Esophagus mucosa (tissue), 1 donor: ENCODE measurements at places on chromosomes 2 and 18. TPM values are rescaled to one million over a fixed set of nuclear protein-coding genes. Genes with fewer than 3 reads are reported as not detected.

The TTR gene
- 0.20 TPM for total RNA-seq

The SP5 gene
- total RNA-seq: 0.16 TPM

The POTEI gene
- not detected for total RNA-seq

- no peak for ATAC-seq
Measured at GRCh38 chr2:82823892-82824291, 1635.2 kb downstream of the SUCLG1 start.

The SH2D6 gene
- total RNA-seq: 0.12 TPM

The DAPL1 gene
- total RNA-seq: 179 TPM

DNA sequence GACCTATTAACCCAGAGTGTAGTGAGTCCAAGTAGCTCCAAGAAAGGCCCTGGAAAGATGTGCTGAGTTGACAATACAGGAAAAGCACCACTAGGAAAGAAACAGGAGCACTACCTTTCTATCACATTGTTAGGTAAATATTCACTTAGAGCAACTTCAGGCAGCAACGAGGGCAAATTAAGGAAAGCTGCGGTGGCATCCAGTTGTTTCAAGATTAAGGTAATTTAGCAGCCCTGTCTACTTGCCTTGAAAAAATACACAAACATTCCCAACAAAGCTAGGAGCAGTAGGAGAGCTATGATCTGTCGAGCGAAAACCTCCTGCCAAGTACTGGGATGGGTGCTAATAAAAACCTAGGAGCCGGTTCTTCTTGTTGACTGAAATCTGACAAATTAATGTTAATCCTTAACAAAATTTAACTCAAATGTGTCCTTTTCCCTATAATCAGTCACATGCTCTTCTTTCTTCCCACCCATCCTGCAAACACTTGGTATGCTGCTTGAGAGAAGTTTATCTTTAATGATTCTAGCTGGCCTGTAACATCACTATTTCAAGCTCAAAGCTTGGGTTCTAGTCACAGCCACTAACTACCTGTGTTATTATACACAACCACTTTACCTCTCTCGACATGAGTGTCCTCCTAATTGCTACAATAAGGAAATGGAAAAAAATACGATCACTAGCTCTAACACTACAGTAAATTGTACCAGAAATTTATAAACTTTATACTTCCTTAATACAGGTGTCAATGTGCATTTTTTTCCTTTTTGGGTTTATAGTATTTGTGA lies 2.0 kb downstream of the ACAA2 start:
- ATAC-seq: no peak

DNA sequence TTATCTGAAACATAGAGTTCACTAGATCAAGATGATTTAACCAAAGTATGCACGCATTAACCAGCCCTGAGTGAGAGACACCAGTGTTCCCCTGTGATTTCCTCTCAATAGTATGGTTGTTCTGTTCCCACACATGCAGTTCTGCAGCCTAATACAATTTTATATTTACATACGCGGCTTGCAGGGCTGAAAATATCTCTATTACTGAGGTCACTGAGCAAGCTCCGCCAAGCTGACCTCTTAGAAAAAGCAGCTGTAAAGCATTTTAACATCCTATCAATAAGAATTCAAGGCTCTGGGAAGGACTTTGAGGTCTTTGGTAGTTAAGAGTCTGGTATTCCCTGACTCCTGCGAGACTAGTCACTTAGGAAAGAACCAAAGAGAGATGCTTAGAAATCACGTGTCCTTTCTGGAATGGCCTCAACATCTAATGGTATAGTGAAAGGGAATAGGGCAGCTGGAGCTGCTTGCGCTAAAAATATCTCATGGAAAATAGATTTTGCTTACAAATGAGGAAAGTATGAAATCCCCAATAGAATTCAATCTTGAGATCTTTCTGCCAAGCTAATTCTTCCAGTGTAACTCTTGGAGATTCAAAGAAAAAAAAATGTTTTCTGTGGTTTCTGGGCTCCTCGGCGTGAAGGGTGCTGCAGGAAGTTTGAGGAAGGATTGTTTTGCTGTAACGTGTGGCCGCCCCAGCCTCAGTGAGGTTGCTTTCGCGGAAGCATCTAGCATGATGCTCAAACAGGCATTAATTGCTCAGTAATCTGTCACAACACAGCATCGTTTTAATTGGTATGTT lies 59.2 kb downstream of the DOCK10 start:
- no peak for ATAC-seq

DNA sequence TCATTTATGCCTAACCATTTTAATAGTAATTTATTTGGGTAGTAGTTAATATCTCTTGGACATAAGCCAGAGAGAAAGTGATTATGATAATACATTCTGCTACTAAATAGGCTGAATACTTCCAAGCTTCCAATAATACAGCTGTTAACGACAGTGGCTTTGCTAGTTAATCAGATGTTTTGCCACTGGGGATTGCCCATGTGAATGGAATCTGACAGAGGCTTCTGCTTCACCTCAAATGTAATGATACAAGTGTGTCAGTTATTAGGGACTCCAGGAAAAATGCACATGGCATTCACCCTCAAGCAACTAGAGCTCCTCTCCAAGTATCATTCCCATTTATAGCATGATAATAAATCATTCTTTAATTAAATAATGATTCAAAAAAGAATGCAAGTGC lies 185.0 kb upstream of the TMEFF2 start:
- ATAC-seq: no peak

DNA sequence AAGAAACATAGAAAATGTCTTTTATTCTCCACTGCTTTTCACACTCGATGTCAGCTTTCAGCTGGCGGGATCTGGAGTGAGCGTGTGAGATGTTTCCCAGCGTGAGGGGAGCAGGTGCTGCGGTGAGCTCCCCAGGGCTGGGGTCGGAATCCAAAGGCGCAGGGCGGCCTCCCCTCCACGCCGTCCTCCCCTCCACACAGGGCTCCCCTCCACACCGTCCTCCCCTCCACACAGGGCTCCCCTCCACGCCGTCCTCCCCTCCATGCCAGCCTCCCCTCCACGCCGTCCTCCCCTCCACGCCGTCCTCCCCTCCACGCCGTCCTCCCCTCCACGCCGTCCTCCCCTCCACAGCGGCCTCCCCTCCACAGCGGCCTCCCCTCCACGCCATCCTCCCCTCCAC lies 26.9 kb upstream of the KCNG2 start:
- no peak for ATAC-seq

- ATAC-seq: peak; percentile 22
Measured at GRCh38 chr18:74389991-74390390, 67.1 kb downstream of the DIPK1C start.

DNA sequence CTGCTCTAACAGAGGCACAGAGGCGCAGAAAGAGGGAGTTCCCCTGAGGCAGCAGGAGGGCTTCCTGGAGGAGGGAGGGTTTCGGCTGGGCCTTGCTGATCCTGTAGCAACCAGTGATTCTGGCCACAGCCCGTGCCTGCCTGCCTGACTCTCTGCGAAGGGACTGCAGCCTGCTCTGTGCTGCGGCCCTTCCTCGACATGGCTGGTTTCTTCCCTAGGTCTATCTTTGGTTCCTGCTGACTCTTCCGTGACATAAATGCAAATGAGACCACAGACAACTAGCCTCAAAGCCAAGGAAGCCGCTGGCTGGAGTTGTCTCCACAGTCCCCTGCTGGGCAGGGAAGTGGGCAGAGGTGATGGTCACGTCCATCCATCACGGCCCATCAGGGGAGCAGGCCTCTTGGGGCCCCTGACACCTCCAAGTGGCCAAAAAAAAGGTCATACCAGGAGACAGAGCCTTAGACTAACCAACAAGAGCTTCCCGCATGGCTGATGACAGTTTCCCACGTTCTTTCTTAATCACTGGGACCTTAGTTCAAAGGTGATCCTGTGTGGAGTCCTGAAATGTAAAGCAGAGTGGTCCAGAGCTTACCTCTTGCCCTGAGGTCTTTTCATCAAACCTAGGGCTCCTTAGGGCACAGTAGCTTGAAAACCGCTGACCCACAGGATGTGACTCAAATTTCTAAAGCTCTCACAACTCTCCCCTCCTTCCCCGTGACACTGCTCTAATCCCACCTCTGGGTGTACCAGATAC lies 55.3 kb downstream of the HS1BP3 start:
- peak; percentile 24 for ATAC-seq

- ATAC-seq: no peak
Measured at GRCh38 chr18:12774982-12775381, 72.1 kb downstream of the PSMG2 start.

The CTAGE1 gene
- total RNA-seq: not detected

- no peak for ATAC-seq
Measured at GRCh38 chr18:24181806-24182205, 42.9 kb downstream of the CABYR start.

The NEU2 gene
- not detected for total RNA-seq

GRCh38 chr2:138536302-138536701 lies 34.7 kb downstream of the SPOPL start:
- peak; percentile 57 for ATAC-seq

The ALPG gene
- total RNA-seq: not detected

DNA sequence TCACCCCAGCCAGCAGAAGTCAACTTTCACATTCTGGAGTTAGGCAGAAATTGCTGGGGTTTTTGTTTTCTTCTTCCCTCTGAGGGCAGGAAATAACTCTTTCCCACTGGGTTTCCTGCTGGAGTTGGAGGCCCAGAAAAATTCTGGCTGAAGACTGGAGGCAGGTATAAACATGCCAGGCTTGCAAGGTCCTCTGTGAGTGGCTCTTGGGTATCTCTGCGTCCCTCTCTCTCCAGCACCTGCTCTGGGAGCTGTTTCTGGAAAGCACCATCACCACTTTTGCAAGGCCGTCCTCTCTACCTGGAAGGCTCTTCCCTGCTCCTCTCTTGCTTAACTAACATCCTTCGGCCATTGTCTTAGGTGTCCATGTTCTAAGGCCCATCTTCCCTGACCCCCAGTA lies 91.0 kb downstream of the MCFD2 start:
- no peak for ATAC-seq

DNA sequence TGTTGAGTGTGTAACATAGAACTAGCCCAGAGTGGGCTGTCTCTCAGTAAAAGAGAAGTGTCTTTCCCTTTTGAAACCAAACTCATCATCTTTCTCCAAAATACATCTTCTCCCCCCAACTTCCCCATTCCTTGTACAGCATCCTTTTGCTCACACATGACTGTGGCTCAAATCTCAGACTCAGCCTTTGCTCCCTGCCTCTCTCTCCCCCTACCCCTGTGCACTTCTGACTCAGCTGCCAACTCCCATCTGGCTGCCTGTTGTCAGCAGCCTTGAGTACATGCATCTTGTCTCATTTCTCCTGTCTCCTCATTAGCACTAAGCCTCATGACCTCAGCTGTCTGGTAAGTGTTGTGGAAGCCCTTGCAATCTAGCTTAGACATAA lies 18.1 kb upstream of the MGAT4A start:
- peak; percentile 17 for ATAC-seq

The C2orf49 gene
- total RNA-seq: 9.4 TPM

DNA sequence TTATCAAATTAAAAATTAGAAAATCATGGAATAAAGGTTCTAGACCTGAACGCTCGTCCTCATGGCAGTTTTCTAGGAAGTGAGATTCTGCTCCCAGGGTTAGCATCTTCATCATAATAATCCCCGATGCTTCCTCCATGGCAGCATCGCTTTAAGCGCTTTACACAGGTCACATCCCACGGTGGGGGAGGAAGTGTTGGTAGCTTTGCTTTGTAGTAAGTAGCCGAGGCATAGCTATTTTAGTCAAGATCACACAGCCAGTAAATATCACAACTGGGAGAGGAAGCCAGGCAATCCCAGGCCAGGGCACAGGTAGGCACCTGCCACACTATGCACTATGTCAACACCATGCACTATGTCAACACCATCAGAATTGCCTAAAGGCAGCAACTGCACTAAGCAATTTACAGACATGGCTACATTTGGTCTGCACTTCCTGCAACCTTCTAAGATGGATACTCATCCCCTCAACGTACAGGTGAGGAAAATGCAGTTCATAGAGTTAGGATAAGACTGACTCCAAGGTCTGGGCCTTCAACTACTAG lies 205.5 kb downstream of the FBXO15 start:
- peak; percentile 37 for ATAC-seq

The UGT1A5 gene
- 0.68 TPM for total RNA-seq

GRCh38 chr2:182824056-182824766 lies 42.2 kb downstream of the FRZB start:
- ATAC-seq: no peak

- ATAC-seq: no peak
Measured at GRCh38 chr2:109382226-109382895, 231.4 kb downstream of the SEPTIN10 start.

The PIK3C3 gene
- total RNA-seq: 23.1 TPM

DNA sequence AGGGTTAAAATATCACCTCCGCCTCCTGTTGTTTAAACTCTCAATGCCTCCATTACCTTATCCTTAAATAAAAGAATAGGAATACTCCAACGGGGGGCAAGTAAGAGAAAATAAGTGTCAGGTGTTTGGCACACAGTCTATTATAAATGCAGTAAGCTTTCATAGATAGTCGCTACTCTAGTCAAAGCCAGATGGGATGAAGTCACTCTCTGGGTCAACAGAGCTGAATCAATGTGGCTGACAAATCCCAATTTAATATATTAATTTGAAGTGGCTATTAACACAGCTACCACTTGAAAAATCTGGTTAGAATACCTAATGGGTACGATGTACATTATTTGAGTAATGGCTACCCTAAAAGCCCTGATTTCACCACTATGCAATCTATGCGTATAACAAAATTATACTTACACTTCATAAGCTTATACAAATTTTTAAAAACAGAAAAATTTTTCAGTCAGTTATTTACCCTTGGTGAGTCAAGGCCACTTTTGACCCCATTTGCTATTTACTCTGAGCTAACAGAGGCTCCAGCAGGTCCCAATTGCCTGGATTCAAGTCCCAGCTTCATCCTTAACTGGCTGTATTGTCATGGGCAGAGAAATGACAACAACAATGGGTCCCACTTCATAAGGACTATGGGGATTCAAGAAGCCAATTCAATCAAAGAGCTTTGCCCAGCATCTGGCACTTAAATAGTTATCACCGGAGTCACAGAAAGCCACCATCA lies 167.5 kb upstream of the PID1 start:
- ATAC-seq: no peak

DNA sequence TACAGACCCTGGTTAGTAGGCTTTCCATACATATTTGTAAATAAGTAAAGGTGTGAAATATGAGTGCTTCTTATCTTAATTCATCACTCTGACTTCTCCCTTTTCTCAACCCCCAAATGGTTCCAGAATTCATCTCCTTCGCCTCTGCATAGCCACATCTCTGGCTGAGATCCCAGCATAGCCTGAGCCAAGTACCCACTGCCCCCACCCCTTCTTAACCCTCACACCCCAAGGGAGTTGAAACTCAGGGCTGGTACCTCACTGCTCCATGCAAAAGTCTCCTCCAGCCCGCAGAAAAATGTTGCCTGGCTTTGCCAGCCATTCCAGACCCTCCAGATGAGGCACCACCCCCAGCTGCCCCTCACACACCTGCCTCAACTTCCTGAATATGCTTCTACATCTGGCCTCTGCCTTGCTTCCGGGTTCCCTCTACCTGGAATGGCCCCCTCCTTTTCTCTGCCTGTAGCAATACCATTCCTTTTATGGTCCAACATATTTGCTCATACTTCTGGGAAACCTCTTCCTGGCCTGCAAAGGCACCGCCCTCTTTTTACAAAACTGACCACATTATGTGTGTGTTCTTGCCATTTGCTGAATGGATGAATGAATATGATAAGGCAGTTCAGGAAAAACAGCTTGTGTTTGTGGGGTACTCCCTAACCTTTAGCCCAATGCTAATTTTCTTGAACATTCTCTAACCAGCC lies 112.8 kb downstream of the CELF4 start:
- peak; percentile 9 for ATAC-seq

The CCBE1 gene
- total RNA-seq: 0.40 TPM

GRCh38 chr2:102100371-102101096 lies 42.0 kb upstream of the IL1R1 start:
- ATAC-seq: peak; percentile 75
